Posterior cingulate gyrus (tissue), 11 donors: ENCODE measurements at places on chromosomes 6 and 20.

- no peak for DNase-seq
Measured at GRCh38 chr6:36566418-36566905, 19.2 kb upstream of the STK38 start.

- no peak for DNase-seq
Measured at GRCh38 chr6:157220485-157220884, 102.8 kb downstream of the TMEM242 start.

DNA sequence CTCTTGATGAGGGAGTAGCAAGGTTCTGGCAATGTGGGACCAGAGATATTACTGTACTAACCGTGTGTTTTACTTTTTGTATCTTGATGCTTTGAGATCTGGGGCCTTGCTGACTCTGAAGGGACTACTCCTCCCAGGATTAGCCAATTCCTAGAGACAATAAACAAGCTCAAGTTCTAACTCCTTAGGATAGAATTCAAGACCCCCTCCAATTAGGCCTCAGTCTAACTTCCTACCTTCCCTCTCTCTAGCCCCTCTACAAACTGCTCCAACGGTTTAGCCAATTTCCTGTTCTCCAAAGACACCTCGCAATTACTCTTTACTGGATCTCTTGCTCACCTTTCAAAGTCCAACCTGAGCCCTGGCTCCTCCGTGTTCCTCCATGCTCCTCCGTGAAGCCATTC lies 158.7 kb upstream of the JARID2 start:
- DNase-seq = no peak

DNA sequence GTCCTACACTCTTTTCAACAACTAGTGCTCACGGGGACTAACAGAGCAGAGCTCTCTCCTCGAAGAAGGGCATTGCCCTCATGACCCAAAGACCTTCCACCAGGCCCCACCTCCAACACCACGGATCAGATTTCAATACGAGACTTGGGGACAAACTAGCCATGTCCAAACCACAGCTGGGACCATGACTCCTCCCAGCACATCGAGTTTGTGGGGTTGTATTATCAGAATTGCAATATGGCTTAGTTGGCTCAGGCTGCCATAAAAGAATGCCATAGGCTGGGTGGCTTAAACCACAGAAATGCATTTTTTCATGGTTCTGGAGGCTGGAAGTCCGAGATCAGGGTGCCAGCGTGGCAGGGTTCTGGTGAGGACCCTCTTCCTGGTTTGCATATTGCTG lies 189.7 kb upstream of the PMEPA1 start:
- DNase-seq = no peak

DNA sequence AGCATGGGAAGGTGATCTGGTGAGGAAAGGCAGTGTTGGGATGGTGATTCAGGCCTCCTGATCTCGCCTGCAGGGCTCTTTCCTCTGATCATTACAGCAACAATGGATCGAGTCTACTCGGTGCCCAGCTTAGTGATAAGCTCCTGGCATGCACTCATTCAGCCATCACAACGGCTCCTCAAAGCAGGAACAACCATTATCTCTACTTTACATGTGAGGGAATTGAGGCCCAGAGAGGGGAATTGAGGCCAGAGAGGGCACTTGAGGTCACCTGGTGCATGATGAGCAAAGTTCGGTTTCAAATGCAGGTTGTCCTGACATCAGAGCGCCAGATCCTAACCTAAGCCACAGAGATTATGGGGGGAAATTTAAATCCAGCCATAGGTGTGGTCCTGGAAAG lies 42.0 kb upstream of the BPIFA2 start:
- no peak for DNase-seq

- DNase-seq = no peak
Measured at GRCh38 chr20:24535941-24536730, 66.7 kb downstream of the SYNDIG1 start.

DNA sequence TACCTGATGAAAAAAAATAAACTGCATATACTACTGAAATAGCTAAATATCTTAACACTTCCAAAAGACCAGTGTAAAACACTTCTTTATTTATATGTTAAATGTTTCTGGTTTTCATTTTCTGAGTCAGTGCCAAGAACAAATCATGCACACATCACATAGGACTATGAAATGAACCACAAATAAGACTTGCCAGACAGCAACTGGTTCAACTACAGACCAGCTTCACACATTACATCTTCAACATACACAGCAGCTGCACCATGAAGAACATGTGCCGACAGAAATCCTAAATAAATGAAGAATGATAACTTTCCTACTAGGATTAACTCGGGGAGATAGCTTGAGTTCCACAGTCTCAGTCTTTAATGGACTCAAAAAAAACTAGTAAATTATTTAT lies 168.3 kb upstream of the STXBP5 start:
- no peak for DNase-seq

GRCh38 chr6:148854096-148854495 lies 107.3 kb downstream of the UST start:
- DNase-seq = peak; percentile 67

DNA sequence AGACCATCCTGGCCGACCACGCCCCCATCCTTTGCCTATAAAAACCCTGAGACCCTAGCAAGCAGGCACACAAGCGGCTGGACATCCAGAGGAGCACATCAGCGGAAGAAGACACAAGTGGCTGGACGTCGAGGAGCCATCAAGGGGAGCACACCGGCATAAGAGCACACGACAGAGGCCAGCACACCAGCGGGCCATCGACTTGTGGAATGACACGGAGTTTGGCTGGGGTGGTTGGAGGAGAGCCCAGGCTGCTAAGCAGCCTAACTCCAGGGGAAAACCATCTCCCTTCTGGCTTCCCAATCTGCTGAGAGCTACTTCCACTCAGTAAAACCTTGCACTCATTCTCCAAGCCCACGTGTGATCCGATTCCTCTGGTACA lies 44.8 kb upstream of the BCLAF1 start:
- no peak for DNase-seq

- DNase-seq = no peak
Measured at GRCh38 chr6:158783851-158784250, 35.3 kb downstream of the EZR start.

GRCh38 chr6:152575621-152576150 lies 61.5 kb downstream of the SYNE1 start:
- DNase-seq = no peak

DNA sequence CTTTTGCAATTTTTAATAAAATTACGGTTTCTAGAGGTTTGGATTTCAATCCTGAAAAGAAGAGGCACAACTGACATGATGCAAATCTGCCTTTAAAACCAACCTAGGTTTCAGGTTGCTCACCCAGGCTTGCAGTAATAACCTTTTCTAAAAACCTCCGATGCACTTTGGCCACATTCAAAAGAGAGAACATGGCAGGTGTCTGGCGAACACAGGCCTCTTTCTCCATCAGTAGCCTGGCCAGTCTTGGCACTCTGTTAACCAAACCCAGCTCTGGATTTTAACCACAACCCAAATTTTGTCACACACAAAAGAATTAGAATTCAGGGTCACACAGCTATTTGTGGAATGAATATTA lies 55.8 kb upstream of the MAFB start:
- no peak for DNase-seq

GRCh38 chr6:106163966-106164877 lies 78.1 kb downstream of the PRDM1 start:
- DNase-seq = peak; percentile 77

GRCh38 chr6:127998985-127999384 lies 98.1 kb upstream of the THEMIS start:
- DNase-seq = no peak

DNA sequence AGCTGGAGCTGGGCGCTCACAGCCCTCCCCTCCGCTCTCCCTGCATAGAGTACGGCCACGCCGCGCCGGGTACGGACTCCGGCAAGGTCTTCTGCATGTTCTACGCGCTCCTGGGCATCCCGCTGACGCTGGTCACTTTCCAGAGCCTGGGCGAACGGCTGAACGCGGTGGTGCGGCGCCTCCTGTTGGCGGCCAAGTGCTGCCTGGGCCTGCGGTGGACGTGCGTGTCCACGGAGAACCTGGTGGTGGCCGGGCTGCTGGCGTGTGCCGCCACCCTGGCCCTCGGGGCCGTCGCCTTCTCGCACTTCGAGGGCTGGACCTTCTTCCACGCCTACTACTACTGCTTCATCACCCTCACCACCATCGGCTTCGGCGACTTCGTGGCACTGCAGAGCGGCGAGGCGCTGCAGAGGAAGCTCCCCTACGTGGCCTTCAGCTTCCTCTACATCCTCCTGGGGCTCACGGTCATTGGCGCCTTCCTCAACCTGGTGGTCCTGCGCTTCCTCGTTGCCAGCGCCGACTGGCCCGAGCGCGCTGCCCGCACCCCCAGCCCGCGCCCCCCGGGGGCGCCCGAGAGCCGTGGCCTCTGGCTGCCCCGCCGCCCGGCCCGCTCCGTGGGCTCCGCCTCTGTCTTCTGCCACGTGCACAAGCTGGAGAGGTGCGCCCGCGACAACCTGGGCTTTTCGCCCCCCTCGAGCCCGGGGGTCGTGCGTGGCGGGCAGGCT lies 4.6 kb downstream of the KCNK15 start:
- no peak for DNase-seq

GRCh38 chr6:122078481-122078880 lies 321.0 kb upstream of the HSF2 start:
- DNase-seq = no peak

DNA sequence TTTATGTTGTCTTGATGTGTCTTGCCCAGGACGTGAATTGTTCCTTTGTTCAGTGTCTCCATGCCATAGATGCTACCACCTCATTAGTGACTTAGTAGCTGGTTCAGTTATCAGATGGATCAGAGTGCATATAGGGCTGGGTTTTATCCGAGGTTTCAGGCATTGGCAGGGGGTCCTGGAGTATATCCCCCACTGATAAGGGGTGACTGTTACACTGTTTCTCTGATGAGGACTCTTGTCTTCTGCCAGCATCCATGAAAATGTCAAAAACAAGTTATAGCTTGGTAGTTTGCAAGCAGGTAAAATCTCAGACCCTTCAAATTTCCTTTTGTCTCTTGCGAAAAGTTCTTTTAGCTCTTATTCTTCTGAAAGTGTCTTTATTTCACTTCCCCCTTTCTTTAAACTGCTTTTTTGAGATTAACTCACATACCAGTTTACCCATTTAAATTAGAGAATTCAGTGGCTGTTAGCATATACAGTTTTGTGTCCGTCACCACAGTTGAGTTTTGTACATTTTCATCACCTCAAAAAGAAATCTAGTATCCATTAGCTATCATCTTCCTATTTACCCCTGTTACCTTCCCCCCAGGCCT lies 109.2 kb downstream of the CDYL start:
- DNase-seq = no peak

- no peak for DNase-seq
Measured at GRCh38 chr6:90406957-90407356, 110.3 kb upstream of the BACH2 start.

DNA sequence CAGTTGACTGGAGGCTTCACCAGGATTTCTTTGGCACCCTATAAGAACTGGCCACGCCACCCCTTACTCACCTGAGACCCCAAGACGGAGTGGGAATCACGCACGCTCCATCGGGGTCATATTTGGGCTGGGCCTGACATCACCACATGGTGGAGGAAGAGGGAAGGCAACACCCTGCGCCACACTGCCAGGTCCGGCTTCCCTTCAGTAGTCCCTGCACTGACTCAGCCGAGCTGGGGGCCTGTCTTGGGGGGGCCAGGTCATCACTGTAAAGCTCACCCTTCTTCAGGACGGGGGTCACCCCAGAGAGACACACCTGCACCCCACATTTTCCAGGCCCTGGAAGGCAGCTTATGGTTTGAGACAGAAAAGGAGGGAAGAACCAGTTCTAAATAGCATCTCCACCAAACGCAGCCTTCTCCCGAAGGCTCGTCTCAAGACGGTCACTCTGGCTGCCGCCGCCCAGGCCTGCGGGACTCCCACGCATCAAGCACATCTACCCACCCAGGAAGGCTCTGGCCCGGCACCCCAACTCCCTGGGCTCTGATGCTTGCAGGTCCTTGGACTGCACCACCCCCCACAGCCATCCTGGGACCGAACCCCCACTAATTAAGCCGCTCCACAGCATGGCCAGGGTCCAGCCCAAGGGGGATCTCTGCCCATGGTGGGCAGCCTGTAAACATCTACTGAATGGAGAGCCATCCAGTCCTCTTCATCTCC lies 51.8 kb downstream of the GINS1 start:
- DNase-seq = no peak

DNA sequence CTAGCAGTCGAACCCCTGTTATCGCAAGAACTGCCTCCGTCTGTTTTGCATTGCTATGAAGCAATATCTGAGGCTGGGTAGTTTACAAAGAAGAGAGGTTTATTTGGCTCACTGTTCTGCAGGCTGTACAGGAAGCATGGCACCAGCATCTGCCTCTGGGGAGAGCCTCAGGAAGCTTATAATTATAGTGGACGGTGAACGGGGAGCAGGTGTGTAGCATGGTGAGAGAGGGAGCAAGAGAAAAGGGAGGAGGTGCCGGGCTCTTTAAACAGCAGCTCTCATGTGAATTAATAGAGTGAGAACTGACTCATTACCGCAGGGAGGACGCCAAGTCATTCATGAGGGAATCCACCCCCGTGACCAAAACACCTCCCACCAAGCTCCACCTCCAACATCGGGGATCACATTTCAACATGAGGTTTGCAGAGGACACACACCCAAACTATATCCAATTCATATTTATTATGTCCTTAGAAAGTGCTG lies 172.6 kb upstream of the KCNG1 start:
- no peak for DNase-seq

DNA sequence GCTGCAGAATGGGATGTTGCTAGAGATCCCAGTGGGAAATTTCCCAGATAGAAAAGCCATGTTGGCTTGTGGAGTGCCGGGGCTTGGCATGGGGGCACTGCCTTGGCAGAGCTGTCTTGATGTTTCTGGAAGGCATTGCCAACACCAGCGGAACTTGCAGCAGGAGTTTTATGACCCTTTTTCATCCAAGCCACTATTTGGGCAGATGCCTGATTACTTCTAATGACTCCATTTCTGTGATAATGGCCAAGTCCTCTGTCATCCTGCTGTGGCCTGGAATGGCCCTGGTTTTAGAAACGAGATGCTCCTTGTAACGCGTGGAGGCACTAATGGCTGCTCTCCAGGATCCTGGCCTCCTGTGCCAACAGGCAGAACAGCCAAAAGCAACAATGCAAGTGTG lies 229.0 kb downstream of the ZNF217 start:
- DNase-seq = no peak

- no peak for DNase-seq
Measured at GRCh38 chr20:50227506-50227905, 36.9 kb downstream of the CEBPB start.

DNA sequence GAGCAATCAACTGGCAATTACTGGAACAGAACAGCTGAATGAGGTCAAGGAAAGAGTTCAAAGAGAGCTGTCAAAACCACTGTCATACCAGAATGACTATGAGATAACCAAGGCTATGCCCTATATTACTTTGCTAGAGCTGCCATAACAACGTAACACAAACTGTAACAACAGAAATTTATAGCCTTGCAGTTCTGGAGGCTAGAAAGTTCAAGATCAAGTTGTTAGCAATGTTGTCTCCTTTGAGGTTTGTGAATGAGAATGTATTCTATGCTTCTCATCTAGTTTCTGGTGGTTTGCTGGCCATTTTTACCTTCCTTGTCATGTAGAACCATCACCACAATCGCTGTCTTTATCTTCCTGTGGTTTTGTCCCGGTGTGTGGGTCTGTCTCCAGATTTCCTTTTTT lies 1323.0 kb upstream of the GJE1 start:
- DNase-seq = no peak

- no peak for DNase-seq
Measured at GRCh38 chr6:14037402-14038277, 79.9 kb upstream of the CD83 start.
